Right lung (tissue), 10 donors: ENCODE measurements at places on chromosomes 1 and 21. TPM values are rescaled to one million over a fixed set of nuclear protein-coding genes. Genes with fewer than 3 reads are reported as not detected.

GRCh38 chr1:24118410-24119242 lies 6.7 kb upstream of the MYOM3 start:
- DNase-seq, result no peak

- no peak for DNase-seq
Observed at GRCh38 chr1:99756598-99756997, 9.8 kb downstream of the FRRS1 start.

- peak; percentile 17 for DNase-seq
Observed at GRCh38 chr1:62437273-62437940, 558 bp downstream of the USP1 start.

- DNase-seq, result no peak
Observed at GRCh38 chr1:248913933-248914332, 7.9 kb downstream of the PGBD2 start.

DNA sequence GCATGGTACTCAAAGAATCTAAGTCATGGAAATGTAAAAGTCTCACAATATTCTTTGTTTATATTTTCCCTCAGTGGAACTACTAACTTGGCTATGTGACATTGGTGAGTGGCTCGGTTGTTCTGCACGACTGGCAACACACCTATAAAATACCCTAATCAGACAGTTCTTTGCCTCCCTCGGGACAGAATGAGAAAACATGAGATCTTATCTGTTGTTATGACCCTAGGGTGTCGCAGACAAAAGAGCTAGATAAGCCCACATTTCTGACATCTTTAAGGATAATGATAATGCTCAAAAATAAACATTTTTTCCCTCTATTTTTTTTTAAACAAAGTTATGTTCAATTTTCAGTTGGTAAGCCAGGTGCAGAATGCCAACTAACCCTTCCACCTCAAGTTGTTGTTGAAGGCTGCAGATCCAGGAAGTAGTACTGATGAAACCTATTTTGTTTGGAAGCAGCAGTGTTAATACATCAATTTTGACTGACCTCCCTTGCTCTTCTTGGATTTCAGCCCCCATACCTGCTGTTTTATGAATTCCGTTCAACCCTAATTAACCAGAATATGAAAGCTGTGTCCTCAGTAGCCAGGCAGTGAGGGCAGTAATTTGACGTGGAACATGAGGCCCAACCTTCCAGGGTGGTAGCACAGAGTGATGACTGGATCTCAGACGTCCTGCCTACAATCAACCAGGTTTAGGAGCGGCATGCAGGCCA lies 108.7 kb upstream of the DUSP10 start:
- DNase-seq, result no peak

GRCh38 chr1:231186356-231187115 lies 24.7 kb downstream of the TRIM67 start:
- no peak for DNase-seq

DNA sequence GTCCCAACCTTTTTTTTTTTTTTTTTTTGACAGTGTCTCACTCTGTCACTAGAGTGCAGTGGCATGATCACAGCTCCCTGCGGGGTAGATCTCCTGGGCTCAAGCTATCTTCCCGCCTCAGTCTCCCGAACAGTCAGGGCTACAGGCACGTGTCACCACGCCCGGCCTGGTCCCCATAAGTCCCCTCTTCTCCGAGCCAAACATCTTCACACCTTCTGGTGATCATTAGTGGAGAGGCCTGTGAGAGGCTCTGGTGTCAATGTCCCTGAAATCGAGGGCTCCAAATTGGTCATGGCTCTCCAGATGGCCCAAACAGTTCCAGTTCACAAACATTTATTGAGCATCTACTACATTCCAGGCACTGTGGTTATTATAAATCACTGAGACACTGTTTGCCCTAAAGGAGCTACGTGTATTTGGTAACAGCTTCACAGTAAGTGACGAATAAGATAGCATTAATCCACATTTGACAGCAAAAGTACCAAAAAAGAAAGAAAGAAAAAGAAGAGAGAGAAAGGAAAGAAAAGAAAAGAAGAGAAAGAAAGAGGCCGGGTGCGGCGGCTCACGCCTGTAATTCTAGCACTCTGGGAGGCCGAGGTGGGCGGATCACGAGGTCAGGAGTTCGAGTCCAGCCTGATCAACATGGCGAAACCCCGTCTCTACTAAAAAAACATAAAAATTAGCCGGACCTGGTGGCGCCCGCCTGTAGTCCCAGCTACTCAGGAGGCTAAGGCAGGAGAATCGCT lies 867 bp upstream of the TIMM17A start:
- no peak for DNase-seq

- DNase-seq, result no peak
Observed at GRCh38 chr1:114499478-114499877, 11.5 kb downstream of the TRIM33 start.

DNA sequence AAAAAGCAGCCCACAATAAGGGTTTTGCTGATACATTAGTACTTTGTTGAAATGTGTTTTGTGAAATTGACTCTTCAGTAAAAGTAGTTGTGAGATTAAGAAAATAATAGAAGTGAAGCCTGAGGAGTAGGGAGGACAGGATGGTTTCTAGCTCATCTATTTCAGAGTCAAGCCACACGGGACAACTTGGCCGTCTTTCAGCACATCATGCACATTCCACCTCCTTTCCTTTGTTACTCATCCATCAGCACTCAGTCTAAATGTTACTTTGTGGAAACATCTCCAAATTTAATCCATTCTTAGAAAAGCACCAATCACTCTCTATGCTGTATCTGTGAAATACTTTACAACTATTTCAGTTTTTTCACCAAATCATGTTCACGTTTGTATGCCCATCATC lies 223.3 kb downstream of the FGGY start:
- no peak for DNase-seq

DNA sequence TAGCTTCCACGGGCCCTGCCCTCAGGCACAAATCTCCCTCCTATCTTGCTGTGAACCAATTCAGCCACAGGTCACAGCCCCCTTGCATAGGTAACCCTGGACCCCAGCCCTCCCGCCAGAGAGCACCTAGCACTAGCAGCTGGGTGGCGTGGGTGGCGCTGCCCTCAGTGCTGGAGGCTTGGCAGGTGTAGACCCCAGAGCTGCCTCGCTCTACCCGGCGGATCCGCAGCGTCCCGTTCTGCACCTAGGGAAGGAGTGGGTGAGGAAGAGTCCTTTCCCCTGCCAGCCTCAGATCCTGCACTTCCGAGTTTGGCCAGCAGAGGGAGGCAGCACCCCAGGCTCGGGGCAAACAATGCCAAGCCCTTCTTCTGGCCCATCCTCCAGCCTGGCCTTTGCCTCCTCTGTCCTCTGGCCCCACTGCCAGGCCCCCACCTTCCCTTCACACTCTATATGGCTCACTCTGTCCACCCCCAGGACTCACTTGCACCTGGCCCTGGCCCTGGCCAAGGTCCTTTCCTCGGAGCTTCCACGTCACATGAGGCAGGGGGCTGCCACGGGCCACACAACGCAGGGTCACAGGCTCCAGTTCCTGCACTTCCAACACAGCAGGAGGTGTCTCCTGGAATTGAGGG lies 9.0 kb downstream of the IGSF9 start:
- peak; percentile 51 for DNase-seq

DNA sequence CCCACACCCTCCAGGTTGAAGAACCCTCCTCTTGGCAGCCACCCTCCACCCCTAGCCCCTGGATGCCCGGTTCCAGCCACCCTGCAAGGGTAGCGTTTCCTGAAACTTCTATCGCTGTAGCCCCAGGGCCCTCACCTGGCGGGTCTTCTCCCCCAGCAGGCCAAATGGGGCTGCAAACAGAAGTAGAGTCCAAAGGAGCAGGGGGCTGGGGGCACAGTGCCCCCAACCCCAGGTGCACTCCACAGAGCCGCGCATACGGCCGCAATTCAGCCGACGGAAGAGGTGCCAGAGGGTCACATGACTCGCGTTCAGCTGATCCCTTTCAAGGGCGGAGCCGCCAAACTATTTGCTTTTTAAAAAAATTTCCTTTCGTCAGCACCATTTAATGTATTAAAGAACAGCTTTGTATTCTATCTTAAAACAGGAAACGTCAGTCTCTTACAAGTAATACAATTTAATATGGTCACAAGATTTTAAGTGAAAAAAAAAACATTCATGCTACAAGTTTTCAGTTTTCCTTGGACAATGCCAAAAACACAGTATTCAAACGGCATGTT lies at the start of gene GLMP:
Gene GLMP (minus strand): TSS at position 289 of the 557 bp plus-strand sequence. CDS start 34 bp downstream, at position 255.
- DNase-seq, result peak; percentile 58

DNA sequence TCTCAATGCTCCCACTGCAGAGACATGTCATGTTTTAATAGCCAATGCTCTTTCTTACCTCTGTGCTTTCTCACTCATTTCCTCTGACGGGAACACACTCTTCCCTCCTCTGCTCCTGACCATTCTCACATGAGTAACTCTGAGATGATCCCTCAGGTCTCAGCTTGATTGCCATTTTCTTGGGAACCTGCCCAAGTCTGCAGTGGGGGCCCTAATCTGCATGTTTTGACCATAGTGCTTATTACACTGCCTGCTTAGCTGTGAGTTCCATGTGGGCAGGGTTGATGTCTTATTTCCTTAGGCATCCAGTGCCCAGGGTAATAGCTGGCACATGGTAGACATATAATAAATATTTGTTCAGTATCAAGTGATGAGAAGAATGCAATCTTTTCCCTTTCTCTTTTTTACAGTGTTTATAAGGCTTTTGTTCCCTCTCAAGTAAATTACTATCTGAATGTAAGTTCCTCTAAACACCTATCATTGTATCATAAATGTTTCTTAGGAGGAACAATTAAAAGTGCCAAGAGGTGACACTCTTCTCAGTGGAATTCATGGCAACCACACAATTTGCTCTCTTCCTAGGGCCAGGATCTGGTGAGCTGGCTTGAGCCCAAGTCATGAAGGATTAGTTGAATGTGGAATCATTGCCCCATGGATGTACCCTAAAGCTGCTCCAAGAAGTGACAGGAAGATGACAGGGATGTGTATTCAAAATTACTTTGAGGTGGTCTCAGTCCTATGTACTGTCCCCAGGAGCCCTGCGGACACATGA lies 485.4 kb upstream of the USP24 start:
- no peak for DNase-seq

DNA sequence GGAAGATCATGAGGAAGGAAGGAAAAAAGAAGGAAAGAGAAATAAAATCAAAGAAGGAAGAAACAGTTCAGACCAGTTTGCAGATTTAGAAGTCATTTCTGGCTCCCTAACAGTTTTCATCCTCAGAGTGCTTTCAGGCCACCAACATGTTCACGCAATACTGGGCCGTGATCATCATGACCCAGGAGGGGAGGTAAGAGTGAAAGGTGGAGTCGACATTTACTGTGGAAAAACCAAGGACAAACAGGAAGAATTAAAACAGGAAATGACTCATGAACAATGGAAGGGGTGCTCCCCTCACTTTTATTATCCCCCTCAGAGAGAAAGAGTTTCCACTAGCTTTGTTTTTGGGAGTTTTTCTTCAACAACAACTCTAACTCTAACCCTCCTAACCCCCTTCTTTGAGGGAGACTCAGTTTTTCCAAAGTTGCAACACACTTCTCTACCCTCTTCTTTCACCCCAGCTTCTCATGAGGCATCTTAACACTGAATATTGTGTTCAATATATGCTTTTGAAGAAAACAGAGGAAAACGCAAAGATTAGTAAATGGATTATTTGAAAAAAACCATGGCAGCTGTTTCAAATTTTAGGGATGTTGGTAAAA lies 60.4 kb downstream of the VANGL2 start:
- no peak for DNase-seq

GRCh38 chr21:40165773-40166070 lies 298.5 kb downstream of the PCP4 start:
- DNase-seq, result no peak

- DNase-seq, result no peak
Observed at GRCh38 chr1:56719171-56719570, 74.1 kb downstream of the PRKAA2 start.

DNA sequence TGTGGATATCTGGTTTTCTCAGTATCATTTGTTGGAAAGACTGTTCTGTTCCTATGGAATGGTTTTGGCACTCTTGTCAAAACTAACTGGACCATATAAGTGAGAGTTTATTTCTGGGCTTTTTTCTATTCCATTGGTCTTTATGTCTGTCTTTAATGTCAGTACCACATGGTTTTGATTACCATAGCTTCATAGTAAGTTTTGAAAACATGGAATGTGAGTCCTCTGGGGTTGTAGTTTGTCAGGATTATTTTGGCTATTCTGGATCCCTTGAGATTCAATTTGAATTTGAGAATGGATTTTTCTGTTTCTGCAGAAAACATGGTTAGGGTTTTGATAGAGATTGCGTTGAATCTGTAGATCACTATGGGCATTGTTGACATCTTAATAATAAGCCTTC lies 107.9 kb downstream of the ZFYVE9 start:
- no peak for DNase-seq

DNA sequence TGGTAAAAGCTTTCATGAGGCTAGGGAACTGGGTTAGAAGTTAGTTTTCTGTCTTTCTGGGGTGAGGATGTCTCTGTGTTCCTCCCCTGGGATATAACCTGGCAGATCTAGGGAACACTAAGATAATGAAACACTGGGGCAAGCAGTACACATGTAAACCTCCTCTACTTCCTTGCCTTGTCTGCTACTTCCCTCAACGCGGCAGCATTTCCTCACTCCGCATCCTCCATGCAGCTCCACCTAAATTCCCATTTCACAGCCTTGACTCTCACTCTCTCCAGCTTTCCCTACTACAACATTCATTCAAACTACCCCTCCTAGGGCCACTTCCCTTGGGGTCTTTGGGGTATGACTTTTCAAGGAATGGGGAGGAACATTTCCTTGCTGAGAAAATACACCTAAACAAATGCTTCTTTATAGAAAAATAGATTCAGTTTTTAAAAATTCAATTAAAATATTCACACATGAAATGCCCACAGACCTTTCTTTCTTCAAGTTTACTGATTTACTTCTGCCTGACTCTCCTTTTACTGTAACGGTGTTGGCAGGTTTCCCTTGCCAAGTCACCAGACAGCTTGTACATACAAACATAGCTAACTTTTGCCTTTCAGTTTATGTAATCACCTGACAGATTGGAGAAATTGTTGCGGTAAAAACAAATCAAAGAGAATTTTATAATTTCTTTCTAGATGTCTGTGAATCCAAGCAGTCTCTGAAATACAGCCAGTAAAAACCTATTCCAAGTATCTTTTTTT lies 90.1 kb downstream of the TNFSF18 start:
- no peak for DNase-seq

GRCh38 chr1:65423884-65424572 lies 3.6 kb downstream of the LEPR start:
- DNase-seq, result no peak

SLC35A3 gene
- polyA plus RNA-seq, result 41.3 TPM

PERM1 gene
- polyA plus RNA-seq, result 0.55 TPM

TMEM200B gene
- 14.2 TPM for polyA plus RNA-seq

IGSF21 gene
- polyA plus RNA-seq, result 0.06 TPM

SMIM1 gene
- polyA plus RNA-seq, result 6.0 TPM

GNAI3 gene
- polyA plus RNA-seq, result 9.7 TPM

SLC27A3 gene
- polyA plus RNA-seq, result 41.6 TPM

ETV3L gene
- not detected for polyA plus RNA-seq

FAM177B gene
- polyA plus RNA-seq, result 0.85 TPM

CD101 gene
- polyA plus RNA-seq, result 1.5 TPM

S100A7A gene
- polyA plus RNA-seq, result not detected

AMY1C gene
- polyA plus RNA-seq, result 5.9 TPM

IQCC gene
- polyA plus RNA-seq, result 8.2 TPM

PTAFR gene
- 2.7 TPM for polyA plus RNA-seq
